Fibroblast of lung (primary cell): ENCODE measurements at places on chromosomes 5 and 9. TPM values are rescaled to one million over a fixed set of nuclear protein-coding genes. Genes with fewer than 3 reads are reported as not detected.

Gene TNFAIP8
- total RNA-seq = 30.6 and 37.7 TPM in 2 replicates

Gene IL33
- 1.3 and 19.3 TPM in 2 replicates for total RNA-seq

Gene ZNF346
- total RNA-seq = 12.8 and 14.9 TPM in 2 replicates

Gene SNCB
- 0.17 TPM in 1 of 2 replicates, not detected in the other for total RNA-seq

Gene ADCY2
- under 0.01 and 0.26 TPM in 2 replicates for total RNA-seq

Gene WDR70
- 34.0 and 37.5 TPM in 2 replicates for total RNA-seq

Gene SPATA31C1
- total RNA-seq = not detected in 2 replicates

Gene NTNG2
- 0.77 and 2.1 TPM in 2 replicates for total RNA-seq

Gene ARID3C
- under 0.01 and 0.17 TPM in 2 replicates for total RNA-seq

Gene IL3
- total RNA-seq = not detected in 2 replicates

Gene AGXT2
- not detected in 2 replicates for total RNA-seq

Gene ENTPD2
- under 0.01 TPM in 2 replicates for total RNA-seq

Gene ISCA1
- total RNA-seq = 19.2 and 22.6 TPM in 2 replicates

Gene SLC45A2
- total RNA-seq = under 0.01 TPM in 2 replicates

Gene PRRX2
- total RNA-seq = 4.6 and 11.7 TPM in 2 replicates

Gene ZFP2
- 1.5 and 2.8 TPM in 2 replicates for total RNA-seq

Gene CCDC180
- total RNA-seq = 1.8 and 2.5 TPM in 2 replicates

Gene ANXA2R
- total RNA-seq = 1.8 and 3.1 TPM in 2 replicates

Gene CCDC112
- total RNA-seq = 7.4 and 13.7 TPM in 2 replicates

Gene CDKN2A
- total RNA-seq = 10.8 and 19.2 TPM in 2 replicates

Gene PCDHA9
- 0.26 and 0.33 TPM in 2 replicates for total RNA-seq

Gene MARVELD2
- 1.3 and 2.5 TPM in 2 replicates for total RNA-seq

Gene PRRC1
- 36.5 and 44.3 TPM in 2 replicates for total RNA-seq

Gene TIMD4
- not detected in 2 replicates for total RNA-seq

Gene GAS1
- 7.4 and 15.2 TPM in 2 replicates for total RNA-seq

Gene GFRA3
- not detected in 2 replicates for total RNA-seq

Gene RIC1
- 37.8 and 43.1 TPM in 2 replicates for total RNA-seq

Gene KIF20A
- total RNA-seq = 1.8 and 23.8 TPM in 2 replicates

Gene GPX8
- total RNA-seq = 75.5 and 84.7 TPM in 2 replicates

Gene RUSC2
- 10.0 and 15.5 TPM in 2 replicates for total RNA-seq

Gene SPINK4
- total RNA-seq = not detected in 2 replicates

Gene FOXI1
- not detected in 2 replicates for total RNA-seq

Gene UBQLN1
- total RNA-seq = 81.7 and 141 TPM in 2 replicates

Gene FAM221B
- total RNA-seq = not detected in 2 replicates

Gene SOX30
- under 0.01 TPM in 1 of 2 replicates, not detected in the other for total RNA-seq

Gene F2RL2
- total RNA-seq = 13.1 and 82.6 TPM in 2 replicates

Gene BTNL3
- not detected in 2 replicates for total RNA-seq

Gene NLN
- total RNA-seq = 16.2 and 33.7 TPM in 2 replicates

Gene HTR1A
- not detected in 2 replicates for total RNA-seq

Gene PDCD1LG2
- total RNA-seq = 4.9 and 6.9 TPM in 2 replicates

Gene NFIB
- 36.3 and 56.0 TPM in 2 replicates for total RNA-seq
